ENCODE measurements at places on chromosomes 16 and 17.

DNA sequence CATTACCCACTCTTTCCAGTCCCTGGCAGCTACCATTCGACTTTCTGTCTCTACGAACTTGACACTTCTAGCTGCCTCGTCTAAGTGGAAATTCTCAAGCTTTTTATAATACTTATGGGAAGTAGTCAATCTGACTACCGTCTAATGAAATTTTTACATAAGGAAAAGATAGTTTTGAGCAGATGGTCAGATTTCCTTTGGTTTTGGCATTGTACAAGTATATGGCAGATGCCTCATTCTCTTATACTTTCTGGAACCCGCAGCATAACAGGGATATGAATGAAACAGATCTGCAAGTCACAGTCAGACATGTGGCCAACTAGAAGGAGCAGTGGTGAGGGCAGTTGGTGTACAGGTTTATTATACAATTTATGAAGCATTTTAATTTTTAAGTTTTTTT is 146.0 kb downstream of the PITPNC1 start:
- no peak for DNase-seq

DNA sequence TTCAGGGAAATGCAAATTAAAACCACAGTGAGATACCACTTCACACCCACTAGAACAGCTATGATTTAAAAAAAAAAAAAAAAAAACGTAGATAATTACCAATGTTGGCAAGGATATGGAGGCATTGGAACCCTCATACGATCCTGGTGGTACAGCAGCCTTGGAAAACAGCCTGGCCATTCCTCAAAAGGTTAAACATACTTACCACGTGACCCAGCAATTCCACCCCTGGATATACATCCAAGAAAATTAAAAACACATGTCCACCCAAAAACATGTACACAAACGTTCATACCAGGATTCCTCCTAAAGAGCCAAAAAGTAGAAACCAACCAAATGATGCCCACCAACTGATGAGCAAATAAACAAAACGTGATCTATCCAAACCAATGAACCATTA is 68.1 kb downstream of the GAS7 start:
- DNase-seq: no peak

DNA sequence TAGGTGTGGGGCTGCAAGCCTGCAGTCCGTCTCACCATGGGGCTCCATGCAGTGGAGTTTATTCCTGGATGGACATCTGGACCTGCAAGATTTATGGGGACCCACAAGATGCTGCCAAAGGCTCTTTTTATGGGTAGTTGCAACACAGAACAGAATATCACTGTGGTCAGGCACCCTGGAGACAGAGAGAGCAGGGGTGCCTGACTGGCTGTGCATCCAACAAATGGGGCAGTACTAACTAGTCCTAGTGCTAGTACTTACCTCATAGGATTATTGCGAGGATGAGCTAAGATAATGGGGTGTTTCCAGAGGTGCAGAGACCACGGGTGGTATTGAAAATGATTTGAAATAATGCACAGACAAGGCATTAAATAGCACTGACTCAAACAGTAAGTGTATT is 42.4 kb upstream of the MMP2 start:
- DNase-seq: no peak

GRCh38 chr16:49911430-49911829 is 55.5 kb upstream of the ZNF423 start:
- no peak for DNase-seq

DNA sequence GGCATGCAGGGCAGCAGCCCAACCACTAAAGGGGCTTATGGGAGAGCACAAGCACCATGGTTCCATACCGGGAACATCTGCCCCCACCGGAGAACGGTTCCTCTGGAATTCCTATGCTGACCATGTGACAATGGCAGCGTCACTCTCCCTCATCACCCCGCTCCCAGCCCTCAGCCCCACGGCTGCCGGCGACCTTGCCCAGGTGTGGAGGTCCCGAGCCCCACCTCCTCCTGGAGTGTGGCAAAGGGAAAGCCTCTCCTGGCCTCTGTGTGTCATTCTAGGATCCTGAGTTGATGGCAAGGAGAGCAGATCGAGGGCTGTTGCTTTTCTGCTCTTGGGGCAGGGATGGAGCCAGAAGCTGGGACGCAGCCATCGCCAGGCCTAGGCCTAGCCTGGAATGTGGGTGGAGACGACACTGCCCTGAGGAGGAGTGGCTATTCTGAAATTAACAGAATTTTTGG is 17.8 kb upstream of the RNPS1 start:
- DNase-seq: no peak

GRCh38 chr17:43723697-43724359 is 34.8 kb downstream of the SOST start:
- DNase-seq: no peak

DNA sequence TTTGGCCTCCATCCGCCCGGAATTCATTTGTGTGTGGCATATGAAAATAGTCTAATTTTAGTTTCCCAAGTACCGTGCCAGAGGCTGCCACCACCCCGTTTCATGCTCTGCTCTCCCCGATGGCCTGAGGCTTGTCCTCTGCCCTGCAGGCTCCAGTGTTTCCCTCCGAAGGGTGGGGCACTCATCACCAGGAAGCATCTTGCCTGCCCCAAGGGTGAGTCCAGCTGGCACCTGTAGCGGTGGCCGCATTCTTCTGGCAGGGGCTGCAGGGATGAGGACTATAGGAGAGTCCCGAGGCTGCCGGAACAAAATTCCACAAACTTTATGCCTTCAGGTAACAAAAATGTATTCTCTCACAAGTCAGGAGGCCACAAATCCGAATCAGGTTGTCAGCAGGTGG is 23.1 kb upstream of the CMIP start:
- no peak for DNase-seq

GRCh38 chr17:72234985-72235384 is 114.2 kb downstream of the SOX9 start:
- no peak for DNase-seq

DNA sequence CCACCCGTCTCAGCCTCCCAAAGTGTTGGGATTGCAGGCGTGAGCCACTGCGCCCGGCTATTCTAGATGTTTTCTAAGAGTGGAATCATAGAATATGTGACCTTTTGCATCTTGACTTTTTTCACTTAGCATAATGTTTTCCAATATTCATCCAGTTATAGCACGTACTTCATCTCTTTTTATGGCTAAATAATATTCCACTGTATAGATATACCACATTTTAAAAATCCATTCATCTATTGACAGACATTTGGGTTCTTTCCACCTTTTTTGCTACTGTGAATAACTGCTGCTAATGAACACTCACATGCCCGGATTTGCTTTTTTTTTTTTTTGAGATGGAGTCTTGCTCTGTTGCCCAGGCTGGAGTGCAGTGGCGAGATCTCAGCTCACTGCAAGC is 3.2 kb upstream of the EIF5A start:
- DNase-seq: no peak

GRCh38 chr16:12548270-12548983 is 255.3 kb downstream of the CPPED1 start:
- DNase-seq: no peak

- no peak for DNase-seq
Observed at GRCh38 chr16:57903656-57904055, 67.3 kb downstream of the CNGB1 start.

GRCh38 chr16:57916735-57917438 is 54.0 kb downstream of the CNGB1 start:
- no peak for DNase-seq

- no peak for DNase-seq
Observed at GRCh38 chr17:20156196-20157000, 147.2 kb downstream of the SPECC1 start.

GRCh38 chr17:74959826-74960515 is 12.6 kb downstream of the HID1 start:
- DNase-seq: no peak

DNA sequence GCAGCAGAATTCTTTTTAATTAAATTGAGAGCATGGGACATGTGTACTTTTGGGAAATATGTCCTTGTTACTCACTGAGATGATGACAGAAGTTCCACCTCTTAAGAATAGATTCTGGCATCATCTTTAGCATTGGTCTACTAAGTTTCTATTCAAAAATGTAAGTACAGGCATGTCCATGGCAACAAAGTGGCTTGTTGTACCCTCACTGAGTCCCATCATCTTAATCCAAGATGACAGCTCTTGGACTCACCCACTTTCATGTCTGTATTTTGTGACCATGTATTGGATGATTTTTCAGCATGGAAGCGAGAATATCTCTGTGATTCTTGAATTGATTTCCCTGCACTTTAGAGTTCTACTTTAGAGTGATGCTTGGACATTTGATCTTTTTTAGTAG is 33.1 kb upstream of the NAGLU start:
- DNase-seq: no peak

- DNase-seq: no peak
Observed at GRCh38 chr17:5226940-5227878, 7.5 kb downstream of the SCIMP start.

DNA sequence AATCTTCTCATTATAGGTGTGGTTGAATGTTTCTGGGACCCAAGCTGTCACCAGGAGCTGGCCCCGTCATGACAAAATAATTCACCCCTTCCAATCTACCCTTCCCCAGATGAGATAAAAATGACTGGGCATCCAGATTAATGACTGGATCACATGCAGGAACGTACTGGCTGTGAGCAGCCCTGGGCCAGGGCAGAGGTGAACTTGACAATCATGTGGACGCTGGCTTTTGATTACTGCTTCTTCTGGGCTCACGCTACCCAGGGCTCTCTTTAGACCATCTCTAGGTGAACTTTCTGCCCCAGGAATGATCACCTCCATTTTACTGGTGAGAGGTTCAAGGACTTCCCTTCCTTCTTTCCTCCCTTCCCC is 18.3 kb downstream of the CBX4 start:
- DNase-seq: no peak

DNA sequence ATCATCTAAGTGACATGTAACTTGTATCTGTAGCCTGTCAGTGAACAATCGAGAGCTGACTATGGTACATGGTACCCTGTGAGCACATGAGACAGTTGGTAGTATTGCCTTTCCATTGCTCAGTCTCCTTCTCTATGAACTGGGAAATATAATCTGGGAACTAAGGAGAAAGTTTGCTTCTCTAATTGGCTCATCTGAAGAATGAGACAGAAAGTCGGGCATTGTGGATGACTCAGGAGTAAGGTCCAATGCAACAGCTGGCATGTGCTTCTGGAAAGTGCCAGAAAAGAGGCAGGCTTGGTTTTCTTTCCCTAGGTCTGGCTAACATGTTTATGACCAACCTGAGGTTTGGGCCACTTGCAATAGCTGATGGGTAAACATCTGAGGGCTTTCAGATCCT is 51.9 kb downstream of the ZZEF1 start:
- no peak for DNase-seq

DNA sequence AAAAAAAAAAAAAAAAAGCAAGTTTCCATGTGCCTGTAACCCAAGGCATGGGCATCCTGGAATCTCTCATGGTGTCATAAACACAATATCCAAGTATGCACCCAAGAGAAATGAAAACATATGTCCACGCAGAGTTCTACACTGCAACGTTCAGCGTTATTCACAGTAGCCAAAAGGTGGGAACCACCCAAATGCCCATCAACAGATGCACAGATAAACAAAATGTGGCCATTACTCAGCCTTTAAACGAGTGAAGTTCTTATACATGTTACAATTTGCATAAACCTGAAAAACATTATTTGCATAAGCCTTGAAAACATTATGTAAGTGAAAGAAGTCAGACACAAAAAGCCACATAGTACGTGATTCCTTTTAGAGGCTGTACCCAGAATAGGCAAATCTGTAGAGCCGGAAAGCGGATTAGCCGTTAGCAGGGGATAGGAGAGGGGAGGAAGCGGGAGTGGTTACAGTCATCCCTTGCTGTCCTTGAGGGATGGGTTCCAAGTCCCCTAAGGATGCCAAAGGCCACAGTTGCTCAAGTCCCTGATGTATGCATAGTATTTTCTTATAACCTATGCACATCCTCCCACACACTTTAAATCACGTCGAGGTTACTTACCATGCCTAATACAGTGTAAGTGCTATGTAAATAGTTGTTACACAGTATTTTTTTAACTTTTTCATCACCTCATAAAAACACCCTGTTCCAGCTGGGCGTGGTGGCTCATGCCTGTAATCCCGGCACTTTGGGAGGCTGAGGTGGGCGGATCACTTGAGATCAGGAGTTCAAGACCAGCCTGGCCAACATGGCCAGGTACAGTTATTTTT is 47.3 kb upstream of the DNAH17 start:
- DNase-seq: no peak

DNA sequence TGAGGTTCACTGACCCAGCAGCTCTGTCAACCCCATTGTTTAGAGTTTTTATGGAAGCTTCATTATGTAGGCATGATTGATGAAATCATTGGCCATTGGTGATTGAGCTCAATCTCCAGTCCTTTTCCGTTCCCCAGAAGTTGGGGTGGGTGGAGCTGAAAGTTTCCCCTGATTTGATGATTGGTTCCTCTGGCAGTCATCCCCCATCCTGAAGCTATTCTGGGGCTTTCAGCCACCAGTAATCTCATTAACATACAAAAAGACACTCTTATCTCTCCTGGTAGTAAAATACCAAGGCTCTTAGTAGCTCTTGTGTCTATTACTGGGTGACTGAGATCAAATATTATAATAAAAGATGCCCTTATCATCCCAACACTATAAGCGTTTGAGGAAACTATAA is 67.1 kb downstream of the TANC2 start:
- DNase-seq: no peak

- DNase-seq: no peak
Observed at GRCh38 chr16:88019821-88020515, 68.7 kb downstream of the BANP start.

All from caudate nucleus (tissue), 63 donors.